ENCODE measurements at places on chromosomes 2 and 18.

DNA sequence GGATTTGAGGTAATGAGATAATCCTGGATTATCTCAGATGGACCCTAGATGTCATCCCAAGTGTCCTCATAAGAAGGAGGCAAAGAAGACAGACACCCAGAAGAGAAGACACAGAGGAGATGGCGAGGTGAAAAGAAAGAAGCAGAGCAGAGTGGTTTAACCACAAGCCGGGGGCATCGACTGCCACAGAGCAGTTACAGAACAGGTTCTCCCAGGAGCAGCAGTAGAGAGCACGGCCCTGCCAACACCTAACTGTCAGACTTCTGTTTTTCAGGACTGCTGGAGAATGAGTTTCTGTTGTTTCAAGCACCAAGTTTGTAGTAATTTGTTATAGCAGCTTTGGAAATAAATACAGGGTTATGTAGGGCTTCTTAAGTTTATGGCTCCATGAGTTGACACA is 437.0 kb downstream of the THSD7B start:
- no peak for DNase-seq

- no peak for DNase-seq
Measured at GRCh38 chr2:212777020-212777491, 238.5 kb upstream of the ERBB4 start.

DNA sequence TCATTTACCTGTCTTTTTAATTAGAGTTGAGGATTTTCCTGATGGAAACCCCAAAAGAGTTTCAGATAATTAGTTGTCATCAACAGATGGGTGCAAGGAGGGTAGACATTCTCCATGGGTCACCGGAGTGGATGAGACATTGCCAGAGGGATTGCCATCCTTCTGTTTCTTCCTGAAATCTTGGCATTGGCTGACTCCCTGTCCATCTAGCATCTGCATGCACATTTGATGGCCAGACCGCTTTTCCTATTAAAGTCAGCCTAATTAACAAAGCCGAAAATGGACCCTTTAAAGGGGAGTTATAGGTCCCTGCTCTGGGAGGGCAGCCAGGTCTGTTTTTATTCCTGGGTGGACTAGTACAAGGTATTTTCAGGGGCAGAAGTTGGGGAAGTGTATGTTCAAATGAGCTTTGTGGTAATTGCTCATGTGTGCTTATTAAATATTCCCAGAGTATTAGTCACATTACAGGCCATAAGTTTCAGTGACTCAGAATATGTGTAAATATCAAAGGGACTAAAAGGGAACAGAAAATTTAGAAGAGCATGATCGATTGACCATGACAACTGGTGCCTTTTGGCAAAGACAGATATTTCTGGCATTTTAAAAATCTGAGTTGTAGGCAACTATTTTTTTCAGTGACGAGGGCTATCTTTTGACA is 209.8 kb downstream of the PHLPP1 start:
- DNase-seq: no peak

DNA sequence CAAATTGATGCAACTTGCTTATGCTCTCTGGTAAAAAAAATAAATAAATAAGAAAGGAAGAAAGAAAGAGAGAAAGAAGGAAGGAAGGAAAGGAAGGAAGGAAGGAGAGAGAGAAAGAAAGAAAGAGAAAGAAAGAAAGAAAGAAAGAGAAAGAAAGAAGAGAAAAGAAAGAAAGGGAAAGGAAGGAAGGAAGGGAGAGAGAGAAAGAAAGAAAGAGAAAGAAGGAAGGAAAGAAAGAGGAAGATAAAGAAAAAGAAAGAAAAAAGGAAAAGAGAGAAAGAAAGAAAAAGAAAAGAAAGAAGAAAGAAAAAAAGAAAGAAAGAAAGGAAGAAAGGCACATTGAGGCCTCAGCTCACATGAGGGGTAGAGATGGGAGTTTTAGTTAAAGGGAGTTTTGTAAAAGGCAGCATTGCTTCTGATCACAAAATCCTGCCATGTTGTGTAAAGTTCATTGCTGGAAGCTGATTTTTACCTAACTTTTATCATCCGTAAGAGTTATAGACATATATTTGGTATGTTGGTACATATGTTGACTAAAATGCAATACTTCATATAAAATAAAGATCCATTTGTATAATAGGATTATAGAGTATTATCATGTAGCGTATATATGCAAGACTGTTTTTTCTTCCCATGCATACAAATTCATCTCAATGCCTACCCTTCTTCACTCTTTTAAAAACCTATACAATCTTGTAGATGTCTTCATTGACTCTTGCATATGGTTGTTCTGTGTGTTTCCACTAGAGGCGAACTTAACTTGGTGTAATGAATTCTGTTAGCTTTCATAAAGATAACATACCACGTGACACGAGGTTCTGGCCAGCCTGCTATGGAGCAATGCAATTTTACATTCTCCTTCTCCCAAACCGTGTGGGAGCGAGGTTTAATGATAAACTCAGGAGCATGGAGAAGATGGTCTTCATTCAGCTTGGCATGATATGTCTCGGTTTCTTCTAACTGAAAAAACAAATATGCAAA is 32.8 kb downstream of the MYOM1 start:
- no peak for DNase-seq

GRCh38 chr18:45780568-45780967 is 44.9 kb upstream of the SIGLEC15 start:
- no peak for DNase-seq

GRCh38 chr2:179349670-179350303 is 85.2 kb upstream of the SESTD1 start:
- no peak for DNase-seq

- DNase-seq: no peak
Measured at GRCh38 chr2:172986040-172986439, 89.6 kb upstream of the MAP3K20 start.

DNA sequence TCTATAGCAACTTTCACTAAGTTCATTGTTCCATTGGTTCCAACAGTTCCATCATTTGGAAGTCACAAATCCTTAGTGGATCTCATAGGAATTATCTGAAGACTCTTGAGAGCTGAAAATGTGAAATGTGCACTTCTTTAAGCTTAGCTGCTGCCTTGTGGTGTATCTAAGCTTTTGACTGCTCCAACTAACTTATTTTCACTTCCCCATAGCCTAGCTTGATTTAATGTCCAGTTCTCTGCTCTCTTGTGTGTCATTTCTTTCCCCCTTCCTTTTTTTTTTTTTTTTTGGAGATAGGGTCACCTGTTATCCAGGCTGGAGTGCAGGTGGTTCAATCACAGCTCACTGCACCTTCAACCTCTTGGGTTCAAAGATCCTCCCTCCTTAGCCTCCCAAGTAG is 34.9 kb upstream of the CD302 start:
- DNase-seq: no peak

DNA sequence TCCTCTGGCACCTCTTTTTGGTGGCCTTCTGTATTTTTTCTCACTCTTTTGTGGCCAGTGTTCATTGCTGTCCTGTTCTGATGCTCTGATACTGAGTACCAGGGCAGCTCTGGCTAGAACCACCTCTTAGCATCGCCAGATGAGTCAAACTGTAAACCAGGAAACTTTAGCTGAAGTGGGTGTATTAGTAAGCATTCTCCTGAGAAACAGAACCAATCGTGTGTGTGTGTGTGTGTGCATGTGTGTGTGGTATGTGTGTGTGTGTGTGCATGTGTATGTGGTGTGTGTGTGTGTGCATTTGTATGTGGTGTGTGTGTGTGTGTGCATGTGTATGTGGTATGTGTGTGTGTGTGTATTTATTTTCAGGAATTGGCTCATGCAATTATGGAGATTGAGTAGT is 166.3 kb upstream of the SKOR2 start:
- DNase-seq: peak; percentile 38

DNA sequence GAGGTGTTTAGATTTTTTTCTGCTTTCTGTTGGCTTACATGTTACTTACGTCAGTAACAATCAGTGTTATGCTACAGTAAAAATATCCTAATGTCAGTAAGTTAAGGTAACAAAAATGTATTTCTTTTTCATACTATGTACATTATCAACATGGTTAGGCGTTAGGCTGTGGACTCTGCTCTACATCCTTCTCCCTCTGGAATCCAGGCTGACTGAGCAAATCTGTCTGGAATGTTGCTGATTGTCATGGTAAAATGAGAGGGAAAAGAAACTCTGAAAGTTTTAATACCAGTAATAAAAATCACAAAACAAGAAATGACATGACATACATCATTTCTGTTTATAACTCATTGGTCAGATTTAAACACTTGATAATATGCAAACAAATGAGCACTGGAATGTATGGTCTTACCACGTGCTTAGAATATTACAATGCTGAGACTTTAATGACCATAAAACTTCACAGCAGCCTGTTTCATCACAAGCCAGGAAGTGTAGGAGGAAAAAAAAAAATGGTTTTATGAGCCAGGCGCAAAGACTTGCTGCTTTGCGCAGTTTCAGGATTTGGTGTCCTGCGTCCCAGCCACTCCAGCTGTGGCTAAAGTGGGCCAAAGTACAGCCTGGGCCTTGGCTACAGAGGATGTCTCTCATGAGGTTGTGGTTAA is 252.4 kb downstream of the FSIP2 start:
- DNase-seq: no peak

DNA sequence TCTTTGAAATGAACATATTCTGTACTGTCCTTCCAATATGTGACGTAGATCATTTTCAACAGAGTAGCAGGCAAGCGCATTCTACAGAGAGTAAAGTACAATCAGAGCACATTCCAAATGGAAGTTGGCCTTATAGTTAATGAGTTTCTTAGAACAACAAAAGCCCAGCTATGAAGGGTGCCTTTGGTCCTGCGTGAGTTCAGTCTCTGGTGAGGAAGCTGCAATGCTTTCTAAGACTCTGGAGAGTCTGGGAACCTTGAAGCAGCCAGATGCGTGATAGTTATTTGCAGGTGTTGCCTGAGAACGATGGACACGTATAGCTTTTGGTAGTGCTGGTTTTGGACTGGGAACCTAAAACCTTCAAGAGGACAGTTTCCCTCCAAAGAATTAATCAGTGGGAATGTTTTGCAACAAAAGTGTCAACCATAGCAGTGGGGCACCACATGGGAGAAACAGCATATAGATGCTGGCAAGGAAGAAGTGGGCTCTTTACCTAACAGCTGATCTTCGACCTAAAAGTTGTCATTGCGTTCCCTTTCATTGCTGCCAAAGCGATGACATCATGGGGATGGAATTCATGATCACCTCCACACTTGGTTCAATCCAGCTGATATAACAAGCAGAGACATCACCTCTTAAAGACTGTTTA is 9.3 kb upstream of the SNORC start:
- no peak for DNase-seq

GRCh38 chr2:220123751-220124150 is 496.3 kb downstream of the SLC4A3 start:
- no peak for DNase-seq

DNA sequence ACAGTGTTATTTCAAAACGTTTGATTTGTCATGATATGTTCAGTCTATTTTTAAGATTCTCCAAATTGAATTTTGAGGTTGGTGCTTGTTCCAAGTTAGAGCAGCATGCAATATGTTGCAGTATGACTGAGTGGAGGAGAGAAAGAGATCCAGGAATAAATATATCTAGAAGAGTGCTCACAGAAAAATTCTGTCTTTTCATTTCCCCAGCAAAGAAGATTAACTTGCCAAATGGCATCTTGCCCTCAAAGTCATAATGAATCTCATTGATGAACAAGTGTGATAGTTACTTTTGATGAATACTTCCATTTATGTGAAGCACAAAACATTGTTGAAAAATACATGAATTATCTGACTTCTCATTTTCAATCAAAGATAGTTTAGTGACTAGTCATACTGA is 95.9 kb downstream of the KCNJ3 start:
- no peak for DNase-seq

DNA sequence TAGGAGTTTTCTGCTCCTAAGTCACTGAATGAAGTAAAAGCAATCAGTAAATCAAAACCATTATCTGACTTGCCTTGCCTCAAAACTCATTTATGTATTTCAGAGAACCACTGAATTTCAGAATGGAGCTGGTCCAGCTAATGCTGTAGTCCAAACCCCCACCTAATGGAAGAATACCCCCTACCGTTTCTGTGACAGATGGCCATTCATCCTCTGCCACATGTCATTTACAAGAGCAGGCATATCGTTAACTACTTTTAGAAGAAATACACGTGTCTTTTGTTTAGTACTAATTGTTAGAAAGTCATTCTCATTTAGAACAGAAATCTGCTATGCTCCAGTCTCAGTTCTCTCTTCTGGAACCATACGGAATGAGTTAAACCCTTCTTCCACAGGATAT is 12.8 kb upstream of the GALNT5 start:
- DNase-seq: no peak

DNA sequence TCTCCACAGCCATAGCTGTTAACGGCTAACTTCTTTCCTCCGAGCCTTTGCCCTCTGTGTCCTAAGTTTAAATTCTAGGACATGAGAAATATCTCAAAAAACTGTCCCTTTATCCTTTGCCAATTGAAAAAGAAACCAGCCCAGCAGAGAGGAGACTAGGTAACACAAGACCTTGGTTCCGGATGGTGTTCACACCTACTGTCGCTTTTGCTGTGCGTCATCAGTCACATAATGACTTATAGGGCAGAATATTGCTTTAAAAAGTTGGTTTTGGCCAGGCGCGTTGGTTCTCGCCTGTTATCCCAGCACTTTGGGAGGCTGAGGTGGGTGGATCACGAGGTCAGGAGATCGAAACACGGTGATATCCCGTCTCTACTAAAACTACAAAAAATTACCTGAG is 66.2 kb downstream of the SP3 start:
- no peak for DNase-seq

GRCh38 chr2:241009601-241010530 is 11.4 kb downstream of the SNED1 start:
- peak; percentile 87 for DNase-seq

- DNase-seq: no peak
Measured at GRCh38 chr2:108607706-108608301, 73.5 kb downstream of the LIMS1 start.

All from H54 (cell line).